ENCODE measurements at places on chromosomes 6 and 20.
A peak's percentile ranks its signal among the peaks of the same experiment; 100 is the strongest.

DNA sequence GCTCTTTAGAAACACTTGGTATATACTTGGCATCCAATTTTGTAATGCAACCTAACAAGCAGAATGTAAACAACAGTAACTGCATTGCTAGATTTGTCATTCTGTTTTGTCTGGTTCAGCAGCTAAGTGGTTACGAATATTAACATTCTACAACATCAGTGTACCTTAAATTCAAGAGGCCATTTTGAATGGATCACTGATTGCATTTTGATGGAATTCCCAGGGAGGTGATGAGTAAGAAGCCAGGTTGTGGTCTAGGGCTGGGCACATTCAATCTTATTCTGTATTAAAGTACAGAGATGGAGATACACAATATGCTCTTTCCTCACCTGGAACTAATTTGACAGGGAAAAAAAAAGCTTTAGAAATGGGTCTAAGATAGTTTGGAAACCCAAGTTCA lies 483.5 kb downstream of the PRKN start:
- no peak for DNase-seq

GRCh38 chr6:142303176-142303533 lies 1.3 kb downstream of the ADGRG6 start:
- DNase-seq, result no peak

- peak; percentile 68 for DNase-seq
Measured at GRCh38 chr6:43608310-43608763, 20.7 kb downstream of the GTPBP2 start.

- DNase-seq, result peak; percentile 93
Measured at GRCh38 chr6:20173833-20174792, 38.2 kb downstream of the MBOAT1 start.

DNA sequence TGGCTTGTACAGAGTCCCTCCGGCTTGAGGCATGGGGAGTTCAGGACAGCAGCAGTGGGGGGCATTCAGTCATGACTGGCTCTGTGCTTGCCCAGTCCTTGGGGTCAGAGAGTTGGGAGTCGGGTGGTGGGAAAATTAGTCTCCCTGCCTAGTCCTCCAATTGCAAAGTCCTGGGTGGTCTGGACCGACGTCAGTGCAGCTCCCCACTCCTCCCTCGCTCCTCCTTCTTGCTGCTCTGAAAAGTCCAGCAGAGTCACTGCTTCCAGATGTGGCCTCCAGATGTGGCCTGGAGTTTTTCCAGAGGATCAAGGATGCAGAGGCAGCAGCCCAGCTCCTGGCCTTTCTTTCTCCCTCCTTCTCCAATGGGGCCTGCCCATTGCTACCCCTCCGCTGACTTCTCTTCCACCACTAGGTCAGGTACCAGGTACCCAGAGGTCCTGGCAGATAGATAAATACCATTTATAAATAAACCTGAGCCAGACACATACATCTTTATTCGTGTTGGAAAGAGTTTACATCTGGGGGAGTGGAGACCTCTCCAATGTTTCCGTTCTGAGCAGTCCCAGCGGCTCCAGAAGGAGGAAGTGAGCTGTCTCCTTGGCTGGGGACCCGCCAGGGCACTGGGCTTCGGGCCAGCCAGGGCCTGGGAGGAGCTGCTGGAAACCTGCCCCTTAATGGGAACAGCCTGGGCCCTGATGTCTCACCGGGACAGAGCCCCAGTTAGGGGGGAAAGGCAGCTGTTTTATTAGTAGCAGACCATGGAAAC lies 49.0 kb upstream of the RNF24 start:
- DNase-seq, result peak; percentile 73

DNA sequence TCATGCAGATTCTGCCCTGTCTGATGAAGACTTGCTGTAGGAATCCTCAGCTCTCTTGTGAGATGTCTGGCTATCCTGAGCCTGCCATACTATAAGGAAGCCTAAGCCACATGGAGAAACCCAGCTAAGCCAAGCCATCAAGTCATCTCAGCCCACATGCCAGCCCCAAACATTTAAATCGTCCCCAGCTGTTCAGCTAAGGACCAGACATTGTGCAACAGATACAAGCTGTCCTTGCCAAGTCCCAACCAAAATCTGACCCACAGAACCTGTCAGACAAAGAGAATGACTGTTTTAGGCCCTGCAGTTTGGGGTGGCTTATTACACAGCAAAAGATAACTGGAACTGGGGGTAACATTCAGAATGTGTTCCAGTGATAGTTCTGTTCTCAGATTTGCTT lies 36.8 kb upstream of the FOXC1 start:
- DNase-seq, result no peak

- DNase-seq, result no peak
Measured at GRCh38 chr20:43667341-43668132, 623 bp downstream of the MYBL2 start.

DNA sequence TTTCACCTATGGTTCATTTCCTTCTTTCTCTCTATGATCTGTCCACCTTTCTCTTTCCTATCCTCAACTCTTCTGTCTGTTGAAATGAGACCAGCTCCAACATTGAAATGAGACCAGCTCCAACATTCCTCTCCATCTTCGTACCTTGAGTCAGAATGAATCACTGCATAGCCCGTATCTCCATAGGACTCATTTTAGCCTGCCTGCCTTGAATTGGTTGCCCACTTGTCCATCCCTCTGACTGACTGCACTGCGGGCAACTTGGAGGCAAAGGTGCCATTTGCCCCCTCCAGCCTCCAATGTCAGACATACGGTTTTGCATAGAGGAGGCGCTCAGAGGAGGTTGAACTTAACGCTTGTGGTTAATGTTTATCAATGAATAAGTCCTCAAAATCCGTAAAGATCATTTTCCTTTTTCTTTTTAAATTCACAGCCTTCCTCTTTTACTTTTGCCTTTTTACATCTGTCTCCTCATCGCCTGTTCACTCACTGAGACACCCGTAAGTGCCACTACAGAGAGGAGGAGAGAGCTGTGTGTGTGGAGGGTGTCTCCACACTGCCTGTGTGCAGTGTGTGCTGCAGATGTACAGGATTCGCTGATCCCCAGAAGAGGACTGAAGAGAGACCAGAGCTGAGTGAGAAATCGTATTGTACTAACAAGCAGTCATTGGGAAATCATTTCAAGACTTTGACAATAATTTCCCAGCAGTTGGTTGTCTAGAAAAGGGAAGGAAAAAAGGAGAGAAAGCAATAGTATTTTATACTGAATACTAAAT lies 579.6 kb upstream of the MAP3K7 start:
- no peak for DNase-seq

DNA sequence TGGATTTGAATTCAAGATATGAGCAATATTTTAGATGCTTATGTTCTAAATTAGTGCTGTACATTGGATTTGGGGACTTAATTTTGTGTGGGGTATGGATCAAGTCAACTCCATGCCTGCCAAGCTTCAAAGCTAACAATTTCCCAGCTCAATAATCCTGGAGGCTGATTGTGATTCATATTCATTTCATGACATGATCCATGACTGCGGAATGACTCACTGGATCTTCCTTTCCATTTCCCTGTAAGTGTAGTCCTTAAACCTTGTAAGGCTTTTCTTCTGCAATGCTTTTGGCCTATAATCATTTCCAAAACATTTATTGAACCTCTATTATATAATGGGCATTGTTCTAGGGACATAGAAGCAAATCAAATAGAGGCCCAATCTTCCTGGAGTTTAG lies 44.7 kb upstream of the CCN2 start:
- DNase-seq, result no peak

GRCh38 chr20:32470025-32470861 lies 112.1 kb downstream of the ASXL1 start:
- peak; percentile 52 for DNase-seq

DNA sequence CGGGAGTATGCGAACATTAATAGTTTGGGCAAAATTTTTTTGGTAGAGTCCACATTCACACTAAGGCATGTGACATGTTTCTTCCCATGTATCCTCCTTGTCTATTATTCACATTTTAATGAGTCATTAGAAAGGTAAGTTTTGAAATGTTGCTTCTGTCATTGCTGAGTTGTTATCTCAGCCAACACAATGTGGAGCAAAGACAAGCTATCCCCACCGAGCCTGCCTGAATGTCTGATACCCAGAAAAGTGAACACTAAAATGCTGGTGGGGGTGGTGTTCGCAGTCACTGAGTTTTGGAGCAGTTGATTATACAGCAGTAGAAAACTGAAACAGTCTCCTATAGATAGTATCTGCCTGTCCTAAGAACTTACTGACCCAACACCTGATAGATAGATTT lies 68.3 kb upstream of the ASF1A start:
- DNase-seq, result no peak

GRCh38 chr20:60268491-60268890 lies 310.3 kb downstream of the CDH26 start:
- DNase-seq, result no peak

DNA sequence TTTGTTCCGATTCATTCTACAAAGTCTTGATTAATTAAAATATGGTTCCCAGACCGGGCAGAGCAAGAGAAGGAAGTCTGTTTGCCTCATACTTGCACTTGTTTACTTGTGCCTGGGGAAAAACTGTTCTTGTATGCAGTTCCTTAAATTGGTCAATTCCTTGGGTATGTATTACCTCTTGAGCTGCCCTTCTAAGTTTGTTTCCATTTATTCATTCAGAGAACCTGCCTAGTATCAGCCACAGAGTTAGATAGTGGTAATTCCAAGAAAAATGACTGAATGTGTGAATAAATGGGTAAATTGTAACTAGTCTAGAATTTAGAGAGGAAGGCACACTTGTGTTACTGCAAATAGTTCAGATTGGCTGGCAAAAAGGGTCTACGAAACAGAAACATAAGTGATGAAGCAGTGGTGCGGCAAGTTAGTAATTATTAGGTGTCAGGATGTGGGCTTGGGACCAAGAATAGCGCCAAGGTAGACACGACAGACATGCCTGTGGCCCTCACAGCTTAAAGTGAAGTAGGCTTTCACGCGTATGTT lies 525 bp upstream of the MAK start:
- peak; percentile 17 for DNase-seq

DNA sequence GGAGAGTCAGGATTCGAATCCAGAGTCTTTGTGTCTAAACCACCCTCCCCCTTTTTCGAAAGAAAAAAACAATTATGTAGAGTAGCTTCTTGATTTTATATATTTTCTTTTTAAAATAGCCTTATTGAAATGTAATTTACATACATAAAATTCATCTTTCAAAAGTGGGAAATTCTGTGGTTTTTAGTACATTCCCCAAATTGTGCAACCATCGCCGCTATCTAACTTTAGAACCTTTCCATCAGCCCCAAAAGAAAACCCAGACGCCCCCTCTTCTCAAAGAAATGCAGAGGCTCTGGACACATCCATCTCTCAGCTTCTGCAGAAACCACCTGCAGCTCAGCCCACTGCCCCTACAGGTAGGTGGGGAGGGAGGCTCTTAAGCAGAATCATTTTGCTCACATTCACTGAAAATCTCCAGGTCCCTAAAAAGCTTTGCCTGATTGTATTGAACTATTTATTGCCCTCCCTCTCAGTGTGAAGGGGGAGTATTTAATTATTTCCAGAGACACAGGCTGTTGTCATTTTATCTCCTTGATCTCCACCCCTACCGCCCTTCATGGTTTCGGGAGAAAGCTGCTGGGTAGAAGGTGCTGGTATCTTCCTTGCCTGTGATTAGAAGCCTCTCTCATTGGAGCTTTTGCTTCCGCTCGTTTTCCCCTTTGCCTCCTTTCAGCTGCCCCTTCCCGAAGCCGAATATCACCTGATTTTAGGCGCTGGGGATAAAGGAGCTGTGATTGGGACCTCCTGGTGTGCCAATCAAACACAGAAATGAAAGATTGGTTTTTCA lies 68.7 kb upstream of the KCNG1 start:
- DNase-seq, result no peak

DNA sequence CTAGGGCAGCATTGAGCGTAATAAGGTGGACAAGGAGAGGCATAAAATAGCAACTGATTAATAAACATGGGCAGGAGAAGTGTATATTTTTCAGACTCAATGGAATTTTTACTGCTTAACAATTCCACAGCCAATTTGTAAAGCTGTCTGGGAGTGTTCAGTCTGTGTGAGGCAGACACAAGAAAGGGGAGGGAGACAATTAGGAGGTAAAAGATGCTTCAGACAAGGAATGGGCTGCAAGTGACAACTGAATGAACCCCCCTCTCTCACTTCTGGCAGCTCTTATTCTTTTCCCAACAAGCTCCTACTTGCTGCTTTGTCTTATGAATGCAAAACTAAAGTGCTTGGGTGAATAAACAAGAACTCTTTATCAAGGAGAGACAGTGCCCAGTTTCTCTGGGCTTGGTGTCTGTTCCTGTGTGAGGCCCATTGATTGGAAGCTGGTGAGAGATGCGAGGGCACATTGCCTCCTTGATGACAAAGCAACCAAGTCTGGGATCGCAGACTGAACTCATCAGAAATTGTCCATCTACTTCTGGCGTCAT lies 575.3 kb downstream of the RNF144B start:
- DNase-seq, result no peak

DNA sequence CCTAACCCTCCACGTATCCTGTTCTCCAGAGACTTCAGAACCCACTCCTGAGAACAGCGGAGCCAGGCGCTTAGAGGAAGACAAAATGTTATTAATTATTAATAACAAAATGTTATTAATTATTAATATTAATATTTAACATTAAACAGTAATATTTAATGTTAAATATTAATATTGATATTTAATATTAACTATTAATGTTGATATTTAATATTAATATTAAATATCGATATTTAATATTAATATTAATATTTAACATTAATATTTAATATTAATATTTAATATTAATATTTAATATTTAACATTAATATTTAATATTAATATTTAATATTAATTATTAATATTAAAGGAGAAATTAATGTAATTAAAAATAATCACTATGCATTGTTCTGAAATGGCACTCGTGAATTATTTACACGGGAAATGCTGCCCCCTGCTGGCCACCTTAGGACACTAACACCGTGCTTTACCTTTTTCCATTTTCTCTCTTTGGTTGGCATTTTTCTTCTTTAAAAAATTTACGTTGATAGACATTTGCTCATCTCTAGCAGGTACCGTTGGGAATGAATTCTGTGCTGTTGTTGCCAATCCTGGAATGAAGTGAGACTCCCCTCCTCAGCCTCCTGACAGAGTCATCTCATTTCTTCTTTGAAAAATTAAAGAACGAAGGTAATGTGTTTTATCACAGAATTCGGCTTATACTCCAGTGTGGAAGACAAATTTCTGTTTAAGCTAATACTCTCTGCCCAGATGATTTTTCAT lies 7.5 kb upstream of the GGTLC1 start:
- DNase-seq, result peak; percentile 59

- DNase-seq, result no peak
Measured at GRCh38 chr20:4871486-4871885, 129.8 kb downstream of the SLC23A2 start.

DNA sequence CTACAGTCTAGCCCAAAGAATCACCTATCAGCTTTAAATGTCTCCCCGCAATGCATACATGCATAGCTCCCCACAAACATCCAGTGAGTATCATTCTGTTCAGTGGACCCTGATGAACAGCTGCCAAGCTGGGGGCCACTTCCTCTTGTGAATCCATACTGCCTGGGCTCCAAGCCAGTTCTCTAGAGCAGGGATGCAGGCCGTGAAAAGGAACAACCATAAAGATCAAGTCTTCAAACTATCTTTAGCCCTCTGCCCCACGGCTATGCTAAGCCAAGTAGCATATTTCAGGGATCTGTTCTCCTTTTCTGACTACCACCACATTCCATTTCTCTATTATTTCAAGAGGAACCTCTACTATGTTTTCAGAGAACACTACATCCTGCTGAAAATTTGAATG lies 191.7 kb upstream of the BTBD3 start:
- DNase-seq, result no peak

- no peak for DNase-seq
Measured at GRCh38 chr6:98944598-98945081, 3.1 kb downstream of the FBXL4 start.

- DNase-seq, result no peak
Measured at GRCh38 chr20:61548069-61548468, 296.0 kb downstream of the CDH4 start.

All from common myeloid progenitor, CD34-positive (primary cell).